ENCODE measurements at places on chromosomes 16 and 17.
A peak's percentile ranks its signal among the peaks of the same experiment; 100 is the strongest.

DNA sequence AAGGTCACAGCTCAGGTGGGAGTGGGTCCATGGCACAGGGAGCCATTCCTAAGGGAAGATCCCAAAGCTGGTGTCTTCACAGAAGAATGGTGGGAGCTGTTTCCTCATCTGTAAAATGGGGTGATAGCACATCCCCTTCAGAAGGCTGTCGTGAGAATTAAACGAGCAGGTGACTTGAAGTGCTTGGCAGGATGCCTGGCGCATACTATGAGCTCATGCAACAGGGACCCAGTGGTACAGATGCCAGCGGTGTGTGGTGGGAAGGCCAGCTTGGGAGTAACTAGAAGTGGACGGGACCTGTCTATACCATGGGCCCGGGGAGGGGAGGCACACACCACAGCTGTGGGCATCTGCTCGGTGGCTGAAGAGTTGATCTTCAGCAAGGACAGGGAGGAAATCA is 189.3 kb upstream of the TNRC6C start:
- no peak for DNase-seq

GRCh38 chr16:24838554-24839266 is 7.1 kb upstream of the SLC5A11 start:
- DNase-seq: no peak

DNA sequence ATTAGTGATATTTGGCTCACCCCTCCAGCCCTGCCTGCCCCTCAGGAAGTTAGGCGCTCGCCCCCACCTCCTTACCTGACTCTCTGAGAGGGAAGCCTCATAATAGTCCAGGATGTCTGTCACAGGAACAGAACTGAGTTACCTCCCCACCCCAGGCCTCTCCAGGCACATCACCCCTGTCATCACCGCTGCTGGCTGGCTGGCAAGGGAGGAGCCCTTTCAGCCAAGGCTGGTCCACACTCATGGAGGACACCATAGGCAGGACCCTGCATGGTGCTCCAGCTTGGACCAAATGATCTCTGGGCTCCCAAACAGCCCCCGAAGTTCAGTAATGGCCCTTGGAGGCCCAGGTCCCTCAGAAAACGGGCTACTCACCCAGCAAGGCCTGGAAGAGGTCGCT is 1.5 kb downstream of the DLG4 start:
- no peak for DNase-seq

- DNase-seq: peak; percentile 64
These were observed 7.9 kb upstream of the LLGL1 start for GRCh38 chr17:18217412-18218015.

DNA sequence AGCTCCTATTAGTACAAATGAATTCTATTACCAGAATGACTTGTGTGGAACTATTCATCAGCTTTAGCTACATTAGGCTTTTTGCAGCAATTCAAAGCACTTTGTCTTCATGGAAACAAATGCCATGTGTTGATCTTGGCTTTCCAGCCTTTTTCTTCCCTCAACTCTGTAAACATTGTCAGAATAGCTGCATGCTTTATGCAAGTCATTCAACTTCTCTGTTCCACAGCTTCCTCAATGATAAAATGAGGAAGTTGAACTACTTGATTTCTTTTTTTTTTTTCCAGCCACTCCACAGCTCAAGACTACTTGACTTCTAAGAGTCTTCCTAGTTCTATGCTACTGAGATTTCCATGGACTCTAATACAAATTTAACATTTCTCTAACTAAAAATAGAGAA is 41.1 kb downstream of the KIAA0753 start:
- no peak for DNase-seq

- DNase-seq: no peak
These were observed 138.5 kb downstream of the PITPNC1 start for GRCh38 chr17:67515490-67516083.

DNA sequence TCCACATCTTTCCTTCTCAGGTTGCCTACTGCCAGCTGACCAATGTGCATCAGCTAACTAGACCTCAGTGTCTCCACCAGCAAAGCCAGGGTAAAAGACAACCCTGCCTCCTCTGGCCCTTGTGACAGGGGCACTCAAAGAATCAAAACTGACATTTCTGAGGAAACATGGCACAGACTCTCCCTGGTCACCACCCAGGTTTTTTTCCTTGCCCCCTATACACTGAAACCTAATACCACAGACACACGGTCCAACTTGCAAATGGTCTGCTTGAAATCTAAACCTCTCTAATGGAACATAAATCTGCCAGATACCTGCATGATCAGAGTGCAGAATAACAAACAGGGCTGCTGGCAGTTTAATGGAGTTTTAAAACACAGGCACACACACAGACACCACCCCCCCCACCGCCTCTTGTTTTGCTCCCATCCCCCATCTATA is 19.5 kb upstream of the CORO6 start:
- no peak for DNase-seq

DNA sequence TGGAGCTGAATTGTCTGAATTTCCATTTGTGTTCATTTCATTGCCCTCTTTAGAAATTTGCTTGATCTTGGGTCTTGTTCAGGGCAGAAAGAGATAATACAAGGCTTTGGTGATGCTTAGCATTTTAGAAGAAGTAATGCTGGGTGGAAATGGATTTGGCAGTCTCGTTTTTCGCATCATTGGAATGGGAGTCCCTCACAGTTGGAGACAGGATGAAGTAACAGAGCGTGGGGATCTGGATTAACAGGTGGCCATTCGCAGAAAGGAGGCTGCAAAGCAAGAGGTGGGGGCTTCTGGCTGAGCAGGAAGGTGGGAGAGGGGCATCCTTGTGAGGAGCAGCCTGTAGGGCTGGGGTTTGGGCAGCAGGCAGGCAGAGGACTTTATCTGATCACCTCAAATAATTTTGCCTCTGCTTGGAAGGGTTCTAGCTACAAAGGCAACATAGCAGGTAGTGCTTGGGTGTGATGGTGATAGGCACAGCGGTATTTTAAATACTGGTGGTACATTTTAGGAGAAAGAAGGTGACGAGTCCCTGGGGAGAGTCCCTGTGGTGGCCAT is 17.0 kb downstream of the KSR1 start:
- DNase-seq: peak; percentile 56

DNA sequence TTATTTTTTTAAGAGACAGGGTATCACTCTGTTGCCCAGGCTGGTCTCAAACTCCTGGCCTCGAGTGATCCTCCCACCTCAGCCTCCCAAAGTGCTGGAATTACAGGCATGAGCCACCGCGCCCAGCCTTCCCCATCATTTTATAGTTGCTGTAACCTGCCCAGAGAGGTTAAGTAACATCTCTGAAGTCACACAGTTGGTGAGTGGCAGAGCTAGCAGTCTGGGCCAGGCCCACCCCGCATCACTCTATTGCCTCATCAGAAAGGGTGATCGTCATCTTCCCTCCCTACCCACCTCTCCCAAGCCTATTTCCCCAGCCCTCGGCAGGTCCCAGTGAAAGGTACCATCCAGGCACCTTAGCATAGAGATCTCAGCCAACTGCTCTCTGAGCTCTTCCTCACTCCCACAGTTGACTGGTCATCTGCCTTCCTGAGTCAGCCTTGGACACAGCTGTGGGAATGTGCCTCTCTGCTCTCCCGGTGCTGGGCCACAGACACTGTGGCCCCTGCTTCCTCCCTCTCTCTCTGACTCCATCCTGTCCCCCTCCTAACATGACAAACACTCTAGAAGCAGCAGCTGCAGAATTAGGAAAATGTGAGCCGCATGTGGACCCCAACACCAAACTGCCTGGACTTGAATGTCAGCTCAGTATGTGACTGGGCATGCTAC is 57.1 kb downstream of the SCNN1B start:
- no peak for DNase-seq

- no peak for DNase-seq
These were observed 157.7 kb downstream of the CDH11 start for GRCh38 chr16:64964126-64964540.

GRCh38 chr17:60391471-60392041 is 377 bp downstream of the USP32 start:
- no peak for DNase-seq

DNA sequence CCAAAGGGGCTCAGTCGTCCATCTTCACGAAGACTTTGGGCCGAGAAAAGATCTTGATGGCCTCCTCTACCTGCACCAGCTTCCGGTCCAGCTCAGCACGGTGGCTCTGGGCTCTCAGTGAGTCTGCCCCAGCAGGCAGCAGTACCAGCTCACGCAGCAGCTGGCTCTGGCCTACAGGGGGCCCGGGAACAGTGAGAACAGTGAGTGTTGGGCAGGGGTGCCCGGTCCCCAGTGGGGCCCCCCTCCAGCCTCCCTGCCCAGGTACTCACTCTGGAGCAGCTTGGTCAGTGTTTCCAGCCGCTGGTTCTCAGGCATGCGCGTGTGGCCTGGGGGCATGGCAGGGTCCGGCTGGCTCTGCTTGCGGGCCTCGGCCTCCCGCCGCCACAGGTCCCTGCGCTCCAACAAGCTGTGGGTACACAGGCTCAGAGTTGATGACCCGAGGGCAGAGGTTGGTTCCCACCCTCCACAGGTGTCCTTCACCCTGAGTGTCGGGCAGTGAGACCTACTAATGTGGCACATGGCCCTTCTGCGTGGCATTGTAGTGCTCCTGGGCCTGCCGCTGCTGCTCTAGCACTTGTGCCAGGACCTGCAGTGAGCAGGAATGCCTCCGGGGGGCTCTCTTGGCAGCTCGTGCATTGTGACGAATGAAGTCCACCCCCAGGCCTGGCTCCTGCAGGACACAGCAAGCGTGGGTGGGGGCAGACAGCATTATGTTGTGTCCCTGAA is 2.6 kb downstream of the PARD6A start:
- DNase-seq: no peak

DNA sequence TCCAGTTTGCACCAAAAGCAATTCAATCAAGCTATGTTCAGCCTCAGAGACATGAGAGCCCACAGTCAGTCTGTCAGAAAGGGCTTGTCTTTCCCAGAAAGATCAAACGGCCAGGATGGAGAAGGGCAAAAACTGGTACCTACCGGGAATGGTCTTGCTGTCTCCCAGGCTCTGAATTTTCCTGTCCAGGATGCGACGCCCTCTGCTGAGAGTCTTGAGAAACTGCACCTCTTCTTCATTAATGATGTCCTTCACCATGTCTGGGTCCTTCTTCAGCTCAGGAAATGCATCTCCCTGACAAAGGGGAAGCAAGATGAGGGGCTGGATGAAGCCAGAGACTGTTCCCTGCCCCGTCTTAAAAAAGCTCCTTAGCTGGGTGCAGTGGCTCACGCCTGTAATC is 15.8 kb upstream of the EXOSC6 start:
- DNase-seq: no peak

GRCh38 chr16:28491230-28491969 is 474 bp downstream of the CLN3 start:
- DNase-seq: no peak

DNA sequence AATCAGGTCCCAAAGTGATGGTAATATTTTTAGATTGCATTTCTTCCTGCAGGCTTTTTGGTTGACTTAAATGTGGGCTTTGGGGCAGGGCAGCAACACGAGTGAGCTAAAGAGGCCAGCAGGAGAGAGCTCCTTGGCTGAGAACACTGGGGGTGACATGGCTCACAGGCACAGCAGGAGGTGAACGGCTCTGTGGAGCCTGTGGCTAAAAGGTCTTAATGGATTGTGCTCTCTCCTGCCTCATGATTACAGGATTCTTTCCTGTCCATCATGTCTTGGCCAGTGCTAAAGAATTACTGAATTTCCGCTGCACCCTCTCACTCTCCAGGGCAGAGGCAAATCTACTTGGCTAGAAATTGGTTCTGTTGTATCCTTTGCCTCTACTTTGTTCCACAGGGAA is 366.6 kb downstream of the HS3ST4 start:
- DNase-seq: no peak

DNA sequence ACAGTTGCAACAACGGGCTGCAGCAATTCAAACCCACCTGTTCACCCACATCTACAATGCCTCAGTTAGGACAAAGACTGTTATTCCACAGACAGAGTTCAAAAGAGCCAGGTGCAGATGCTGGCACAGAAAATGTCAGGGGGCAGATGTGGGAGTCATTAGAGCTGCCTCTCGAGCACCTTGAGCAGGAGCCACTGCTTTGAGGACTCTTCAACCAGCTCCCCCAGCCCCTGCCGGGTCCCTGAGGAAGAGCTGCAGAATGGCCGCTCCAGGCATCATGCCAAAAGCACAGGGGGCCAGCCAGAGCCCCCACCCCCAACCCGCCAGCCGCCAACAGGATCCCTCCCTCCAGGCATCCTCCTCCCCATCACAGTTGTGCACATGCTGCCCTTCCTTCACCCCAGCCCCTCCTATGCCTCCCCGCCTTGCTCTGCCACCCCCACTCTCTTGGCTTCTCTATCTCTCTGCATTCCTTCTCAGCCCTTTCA is 20.8 kb downstream of the C17orf67 start:
- DNase-seq: no peak

GRCh38 chr16:10519929-10520868 is 60.2 kb downstream of the EMP2 start:
- no peak for DNase-seq

- DNase-seq: no peak
These were observed 18.3 kb upstream of the EFCAB13 start for GRCh38 chr17:47305302-47305923.

GRCh38 chr17:77370586-77370985 is 229.8 kb downstream of the SEC14L1 start:
- DNase-seq: no peak

DNA sequence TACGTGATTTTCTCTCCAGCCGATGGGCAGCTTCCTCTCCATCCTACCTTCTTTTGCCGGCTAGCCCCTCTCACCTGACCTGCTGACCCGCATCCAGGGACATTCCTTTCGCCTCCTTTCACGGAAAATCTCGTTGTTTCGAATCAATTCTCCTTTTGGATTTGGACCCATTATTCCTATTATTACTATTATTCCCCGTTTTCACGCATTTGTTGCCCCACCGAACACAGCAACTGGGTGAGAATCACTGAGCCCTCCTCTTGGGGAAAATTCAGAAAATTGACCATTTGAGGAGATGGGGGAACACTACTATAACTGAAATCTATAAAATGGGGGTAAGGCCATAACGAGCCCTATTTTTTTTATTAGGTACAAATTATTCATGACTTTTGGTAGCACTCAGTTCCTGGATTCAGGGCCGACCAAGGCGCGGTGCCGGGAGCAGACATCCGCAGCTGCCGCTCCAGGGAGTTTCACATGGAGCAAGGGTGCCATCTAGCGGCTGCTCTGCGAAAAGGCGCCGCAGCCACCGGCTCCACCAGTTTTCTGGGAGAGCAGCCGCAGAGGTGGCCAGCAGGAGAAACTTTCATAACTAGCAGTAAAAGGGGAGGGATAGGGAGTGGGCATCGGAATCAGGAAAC is 3.3 kb upstream of the HOXB8 start:
- peak; percentile 77 for DNase-seq

DNA sequence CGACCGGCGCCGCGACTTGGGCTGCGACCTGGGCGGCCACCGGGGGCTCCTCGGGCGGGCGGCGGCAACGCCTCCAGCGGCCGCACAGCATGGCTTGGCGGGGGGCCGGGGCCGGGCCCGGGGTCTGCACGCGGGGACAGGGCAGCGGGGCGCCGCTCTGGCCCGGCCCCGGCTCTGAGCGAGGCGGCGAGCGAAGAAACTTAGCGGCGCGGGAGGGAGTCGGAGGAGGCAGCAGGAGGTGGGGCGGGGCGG is at the start of gene PLCD3:
Gene PLCD3 (minus strand): TSS at position 196 of the 252 bp plus-strand sequence. CDS start 105 bp downstream, at position 91.
- no peak for DNase-seq

Data from activated B cell treated with CpG ODN at 0.5 μM for 24 hours (primary cell).